Tibial artery (tissue), 4 donors: ENCODE measurements at places on chromosomes 6 and 20.
A peak's percentile ranks its signal among the peaks of the same experiment; 100 is the strongest.

DNA sequence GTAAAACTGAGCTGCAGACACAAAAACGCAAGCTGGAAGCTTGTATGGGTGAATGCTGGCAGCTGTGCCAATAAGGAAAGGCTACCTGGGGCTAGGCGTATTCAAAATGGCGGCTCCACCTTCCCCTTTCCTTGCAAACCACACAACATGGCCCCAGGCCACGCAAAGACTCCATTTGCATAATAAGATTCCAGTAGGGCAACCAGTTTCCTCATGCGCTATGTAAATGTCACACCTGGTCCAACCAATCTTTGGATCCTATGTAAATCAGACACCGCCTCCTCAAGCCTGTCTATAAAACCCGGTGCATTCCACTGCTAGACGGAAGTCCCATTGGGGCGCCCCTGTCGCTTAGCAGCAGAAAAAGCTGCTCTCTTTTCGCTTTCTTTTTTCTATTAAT lies 505.9 kb upstream of the BTBD3 start:
- no peak for DNase-seq

GRCh38 chr20:11891077-11891775 lies 26.5 kb upstream of the BTBD3 start:
- DNase-seq: peak; percentile 69

GRCh38 chr20:49147296-49147695 lies 40.8 kb downstream of the STAU1 start:
- no peak for DNase-seq

DNA sequence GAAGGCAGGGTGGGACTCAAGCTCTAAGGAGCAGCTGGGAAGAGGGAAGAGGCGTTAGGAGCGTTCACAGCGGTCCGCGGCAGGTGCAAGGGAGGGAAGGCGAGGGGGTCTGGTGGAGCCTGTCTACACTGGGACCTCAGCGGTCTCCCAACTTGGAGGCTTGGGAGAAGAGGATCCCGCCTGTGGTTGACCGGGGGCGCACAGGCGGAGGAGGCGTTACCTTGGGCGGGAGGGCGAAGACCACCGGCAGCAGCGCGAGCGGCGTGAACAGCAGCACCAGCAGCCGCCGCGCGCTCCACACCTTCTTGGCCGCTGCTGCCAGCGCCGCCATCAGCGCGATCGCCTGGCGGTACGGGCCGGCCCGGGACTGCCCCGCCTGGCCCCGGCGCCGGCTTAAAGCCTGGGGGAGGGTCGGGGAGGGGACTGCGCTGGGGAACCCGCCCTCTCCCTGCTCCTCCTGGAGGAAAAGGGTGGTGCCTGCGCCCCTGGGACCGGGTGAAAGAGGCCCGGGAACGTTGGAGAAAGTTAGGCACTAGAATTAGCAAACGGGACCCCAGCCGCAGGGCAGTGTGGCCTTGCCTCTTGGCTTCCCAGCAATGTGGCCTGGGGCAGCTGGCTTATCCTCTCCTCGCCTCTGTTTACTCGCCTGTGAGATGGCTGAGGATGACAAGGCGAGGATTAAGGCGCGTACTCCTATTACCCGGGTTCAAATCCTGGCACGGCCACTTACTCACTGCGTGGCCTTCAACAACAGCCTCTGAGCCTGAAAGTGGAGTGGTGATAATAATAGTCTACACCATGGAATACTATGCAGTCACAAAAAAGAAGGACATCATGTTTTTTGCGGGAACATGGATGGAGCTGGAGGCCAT lies at the start of gene SLC13A3:
SLC13A3 (minus strand) TSS at position 369 of the 872 bp plus-strand sequence; CDS start at position 331, 38 bp downstream.
- no peak for DNase-seq

- DNase-seq: no peak
Observed at GRCh38 chr6:137871831-137872454, 4.9 kb downstream of the TNFAIP3 start.

- no peak for DNase-seq
Observed at GRCh38 chr6:90583179-90583835, 3.6 kb downstream of the MAP3K7 start.

DNA sequence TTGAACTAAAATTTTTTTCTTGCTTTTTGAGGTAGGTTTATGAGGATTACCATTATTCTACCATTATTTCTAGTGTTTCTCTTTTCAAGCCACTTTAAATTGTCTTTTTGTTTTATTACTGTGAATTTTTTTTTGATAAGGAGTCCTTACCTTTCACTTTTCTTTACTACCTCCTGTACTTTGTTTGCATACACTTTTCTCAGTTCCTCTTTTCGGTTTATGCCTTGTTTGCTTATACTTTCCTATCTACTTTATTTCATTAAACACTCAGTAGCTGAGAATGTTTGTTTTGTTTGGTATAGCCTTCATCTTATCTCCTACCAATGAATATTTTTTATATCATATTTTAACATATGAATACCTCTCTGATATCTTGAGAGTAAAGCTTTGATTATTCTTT lies 147.9 kb downstream of the TFAP2B start:
- no peak for DNase-seq

GRCh38 chr6:106145741-106146227 lies 59.6 kb downstream of the PRDM1 start:
- DNase-seq: no peak

- no peak for DNase-seq
Observed at GRCh38 chr6:88358846-88359245, 192.7 kb upstream of the CNR1 start.

DNA sequence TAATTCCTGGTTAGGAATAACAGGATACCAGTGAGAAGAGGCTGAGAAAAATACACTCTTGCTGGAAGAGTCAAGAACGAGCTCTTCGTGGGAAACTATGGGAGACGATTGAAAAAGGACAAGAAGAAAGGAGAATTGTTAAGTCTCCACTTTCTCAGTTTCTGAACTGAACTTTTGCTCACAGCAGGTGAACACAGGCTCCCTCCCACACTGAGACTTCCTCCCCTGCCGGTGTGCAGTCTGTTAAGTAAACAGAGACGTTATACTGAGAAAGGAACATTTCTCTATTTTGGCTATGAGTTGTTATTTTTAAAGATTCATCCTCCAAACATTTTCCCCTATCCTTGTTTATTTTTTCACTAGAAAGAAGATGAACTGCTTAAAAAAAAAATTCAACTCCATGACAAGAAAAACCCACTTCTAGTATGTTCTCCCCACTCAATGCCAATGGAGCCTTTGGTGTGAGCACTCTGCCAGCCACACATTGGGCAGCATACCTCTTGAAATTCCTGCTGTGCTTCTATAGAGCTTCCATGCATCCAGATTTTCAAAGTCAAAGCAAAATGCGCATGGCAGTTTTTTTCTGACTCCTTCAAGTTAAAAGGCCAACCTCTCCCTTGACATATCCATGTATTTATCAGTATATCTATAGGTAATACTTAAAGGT lies 250.5 kb downstream of the ESR1 start:
- DNase-seq: no peak

GRCh38 chr6:30885999-30886896 lies 1.9 kb downstream of the DDR1 start:
- DNase-seq: peak; percentile 50

GRCh38 chr6:109121411-109121810 lies 26.1 kb downstream of the CEP57L1 start:
- DNase-seq: no peak

GRCh38 chr6:165684333-165684732 lies 21.3 kb upstream of the PDE10A start:
- no peak for DNase-seq

DNA sequence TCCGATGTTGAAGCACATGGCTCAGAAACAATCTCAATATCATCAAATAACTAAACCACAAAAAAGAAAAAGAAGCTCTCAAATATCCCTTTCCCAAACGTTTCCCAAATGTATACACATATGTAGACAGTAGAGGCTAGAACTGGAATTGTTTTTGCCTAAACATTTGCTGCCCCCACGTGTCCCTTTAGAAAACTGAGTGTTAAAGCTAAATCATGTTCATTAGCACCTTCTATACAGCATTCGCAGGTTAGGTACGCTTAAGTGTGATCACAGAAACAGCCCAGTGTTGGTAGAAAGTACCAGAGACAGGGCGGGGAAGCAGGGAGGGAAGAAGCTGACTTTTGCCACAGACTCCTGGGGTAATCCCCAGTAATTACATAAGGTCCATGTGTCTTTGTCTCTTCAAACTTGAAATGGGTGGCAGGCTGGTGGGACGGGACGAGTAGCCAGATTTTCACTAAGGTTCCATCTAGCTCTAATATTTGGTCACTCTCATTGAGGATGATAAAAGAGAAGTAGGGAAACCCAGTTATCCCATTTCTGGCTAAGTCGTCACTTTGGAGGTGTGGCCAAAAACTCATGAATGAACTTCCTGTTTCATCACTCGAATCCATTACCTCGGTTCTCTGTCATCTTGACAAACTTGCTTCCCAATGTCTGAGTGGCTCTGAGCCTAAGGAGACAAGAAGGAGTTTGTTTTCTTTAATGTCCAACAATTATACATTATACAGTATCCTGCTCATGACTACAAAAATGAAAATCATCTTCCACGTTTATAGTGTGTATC lies 15.0 kb upstream of the TFAP2A start:
- no peak for DNase-seq
